ENCODE measurements at places on chromosomes 1 and 21.

DNA sequence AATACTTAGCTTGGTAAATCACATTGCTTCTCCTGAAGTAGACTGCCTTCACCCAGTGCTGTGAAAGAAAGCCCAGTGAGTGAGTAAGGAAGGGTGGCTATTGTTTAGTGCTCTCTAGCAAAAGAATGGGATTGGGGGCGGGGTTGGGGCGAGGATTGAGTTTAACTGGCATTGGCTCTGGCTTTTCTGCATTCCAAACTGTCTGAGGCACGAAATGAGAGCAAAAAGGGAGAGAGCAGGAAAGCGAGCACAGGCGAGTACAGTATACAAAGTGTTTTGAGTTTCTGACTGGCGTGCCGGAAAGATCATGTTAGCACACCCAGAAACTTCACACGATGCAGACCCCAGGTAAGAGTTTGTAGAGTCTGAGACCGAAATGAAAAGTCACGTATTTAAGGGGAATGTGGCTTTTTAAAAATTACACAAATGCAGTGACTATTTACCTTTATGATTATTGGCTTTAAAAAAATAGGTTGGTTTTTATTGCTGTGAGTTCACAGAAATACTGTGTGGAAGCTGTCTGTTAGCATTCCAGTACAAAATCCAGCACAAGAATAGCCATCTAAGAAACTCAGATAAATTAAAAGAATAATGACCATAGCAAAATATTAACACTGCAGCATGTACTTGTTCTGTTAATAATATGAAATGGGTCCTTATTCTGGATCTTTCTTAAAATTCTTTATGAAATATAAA, 155.4 kb downstream of the CLEC20A start:
- DNase-seq = peak; percentile 70

DNA sequence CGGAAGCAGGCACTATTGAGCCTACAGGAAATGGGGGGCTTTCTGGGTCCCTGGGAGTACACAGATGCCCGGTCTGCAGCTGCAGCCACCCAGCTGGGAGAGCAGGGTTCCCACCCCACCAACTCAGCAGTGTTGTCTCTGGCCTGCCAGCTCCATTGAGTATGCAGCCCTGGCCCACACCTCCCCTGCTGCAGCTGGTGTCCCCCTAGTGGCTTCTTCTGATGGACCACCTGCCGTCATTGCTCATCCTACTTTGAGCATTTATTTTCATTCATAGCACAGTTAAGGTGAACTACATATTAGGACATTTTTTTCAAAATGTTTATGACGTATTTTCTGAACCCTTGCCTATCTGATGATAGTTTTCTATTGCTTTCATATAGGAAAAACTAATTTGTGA, 189.8 kb upstream of the LYPLAL1 start:
- no peak for DNase-seq

DNA sequence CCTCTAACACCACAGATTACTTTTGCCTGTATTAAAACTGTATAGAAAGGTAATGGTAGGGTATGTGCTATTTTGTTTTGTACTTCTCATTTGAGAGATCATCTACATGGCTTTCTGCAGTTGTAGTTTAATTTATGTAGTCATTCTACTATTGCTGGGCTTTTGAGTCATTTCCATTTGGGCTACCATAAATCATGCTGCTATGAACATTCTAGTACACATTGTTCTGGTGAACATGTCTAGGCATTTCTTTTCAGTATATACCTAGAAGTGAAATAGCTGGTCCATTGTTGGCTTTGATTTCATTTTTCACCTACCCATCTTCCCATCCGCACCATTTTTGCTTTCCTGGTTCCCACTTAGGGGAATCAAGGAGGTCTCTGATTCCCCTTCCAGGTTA, 18.7 kb downstream of the EDN2 start:
- DNase-seq = no peak

DNA sequence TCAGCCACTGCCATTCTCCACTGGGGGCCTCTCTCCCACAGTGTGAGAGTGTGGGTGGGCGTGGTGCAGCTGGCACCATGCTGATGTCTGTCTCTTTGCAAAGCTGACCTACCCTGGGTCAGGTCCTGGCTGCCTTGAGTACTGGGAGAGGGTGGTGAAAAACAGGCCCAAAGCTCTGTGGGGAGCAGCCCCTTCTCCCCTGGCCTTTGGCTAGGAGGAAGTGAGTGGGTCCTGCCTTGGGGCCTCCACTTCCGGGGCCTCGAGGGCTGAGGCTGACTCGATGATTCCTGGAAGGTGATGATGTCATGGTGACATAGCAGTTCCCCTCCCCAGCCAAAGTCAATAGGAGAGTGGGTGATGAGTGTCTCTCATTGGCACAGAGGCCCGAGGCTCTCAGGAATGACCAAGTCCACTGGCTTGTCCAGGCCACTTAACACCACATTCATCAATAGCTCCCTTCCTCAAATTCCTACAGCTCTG, 53.0 kb downstream of the IER5 start:
- DNase-seq = no peak

GRCh38 chr1:35350872-35351271, 82.4 kb downstream of the ZMYM4 start:
- DNase-seq = no peak

- DNase-seq = no peak
Observed at GRCh38 chr1:12402159-12402673, 172.4 kb downstream of the VPS13D start.

GRCh38 chr1:100219883-100220282, 29.8 kb downstream of the DBT start:
- no peak for DNase-seq

DNA sequence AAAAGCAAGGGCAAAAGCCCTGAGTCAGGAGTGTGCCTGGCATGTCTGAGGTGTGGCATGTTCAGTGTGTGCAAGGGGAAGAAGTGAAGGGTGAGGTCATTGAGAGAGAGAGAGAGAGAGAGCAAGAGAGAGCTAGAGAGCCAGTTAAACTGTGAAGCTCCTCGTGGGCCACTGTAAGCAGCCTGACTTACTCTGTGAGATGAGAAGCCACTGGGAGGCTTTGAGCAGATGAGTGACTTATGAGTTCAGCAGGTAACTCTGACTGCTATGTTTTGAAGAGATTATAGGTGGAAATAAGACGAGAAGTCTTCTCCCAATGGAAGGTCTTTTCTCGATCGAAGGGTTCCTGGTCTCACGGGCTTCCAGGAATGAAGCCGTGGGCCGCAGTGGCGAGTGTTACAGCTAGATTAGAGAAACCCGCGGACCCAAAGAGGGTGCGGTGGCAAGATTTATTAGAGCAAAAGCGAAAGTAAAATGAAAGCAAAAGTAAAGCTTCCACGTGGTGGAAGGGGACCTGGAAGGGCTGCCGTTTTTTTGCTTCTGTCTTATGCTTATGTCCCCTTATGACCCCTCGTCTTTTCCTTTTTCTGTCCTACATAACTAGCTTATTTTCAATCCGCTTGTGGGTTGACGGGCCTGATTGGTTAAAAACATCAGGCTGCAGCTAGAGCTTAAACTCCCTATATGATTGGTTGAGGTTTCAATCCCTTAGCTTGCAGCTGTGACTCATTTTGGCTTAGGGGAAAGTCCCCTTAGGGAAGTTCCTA, 323.1 kb upstream of the FAM78B start:
- DNase-seq = no peak

- DNase-seq = no peak
Observed at GRCh38 chr1:186750257-186750656, 70.0 kb upstream of the PTGS2 start.

- DNase-seq = no peak
Observed at GRCh38 chr1:206913766-206914537, 7.8 kb downstream of the FCMR start.

GRCh38 chr1:234295068-234295467, 78.2 kb upstream of the COA6 start:
- DNase-seq = no peak

DNA sequence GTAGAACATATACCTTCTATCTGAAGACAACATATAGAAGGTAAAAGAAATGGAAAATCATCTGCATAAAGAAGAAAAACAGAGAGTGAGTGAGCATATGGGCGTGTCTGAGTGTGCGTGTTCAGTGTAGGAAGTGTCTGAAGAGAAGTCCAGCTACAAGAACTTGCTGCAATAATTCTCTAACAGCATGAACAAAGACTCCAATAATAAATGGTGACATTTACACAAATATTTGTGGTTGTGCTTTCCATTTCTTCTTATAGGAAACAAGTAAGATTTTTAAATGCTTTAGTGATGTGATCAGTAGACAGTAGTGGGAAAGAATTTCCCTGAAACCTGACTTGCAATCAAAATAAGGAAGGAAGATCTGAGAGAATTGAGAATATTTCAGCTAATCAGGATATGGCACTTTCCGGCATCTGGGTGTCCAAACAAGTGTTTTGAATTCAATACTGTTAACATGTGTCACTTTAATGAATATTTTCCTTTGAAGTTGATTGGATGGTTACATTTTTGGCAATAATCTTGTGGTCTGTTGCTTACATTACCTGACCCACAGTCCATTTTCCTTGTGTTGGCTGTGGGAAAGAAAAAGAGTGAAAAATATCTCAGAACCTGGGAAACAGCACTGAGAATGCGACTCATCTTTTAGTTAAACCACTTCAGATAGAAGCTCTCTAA, 154.0 kb downstream of the TGFB2 start:
- no peak for DNase-seq

DNA sequence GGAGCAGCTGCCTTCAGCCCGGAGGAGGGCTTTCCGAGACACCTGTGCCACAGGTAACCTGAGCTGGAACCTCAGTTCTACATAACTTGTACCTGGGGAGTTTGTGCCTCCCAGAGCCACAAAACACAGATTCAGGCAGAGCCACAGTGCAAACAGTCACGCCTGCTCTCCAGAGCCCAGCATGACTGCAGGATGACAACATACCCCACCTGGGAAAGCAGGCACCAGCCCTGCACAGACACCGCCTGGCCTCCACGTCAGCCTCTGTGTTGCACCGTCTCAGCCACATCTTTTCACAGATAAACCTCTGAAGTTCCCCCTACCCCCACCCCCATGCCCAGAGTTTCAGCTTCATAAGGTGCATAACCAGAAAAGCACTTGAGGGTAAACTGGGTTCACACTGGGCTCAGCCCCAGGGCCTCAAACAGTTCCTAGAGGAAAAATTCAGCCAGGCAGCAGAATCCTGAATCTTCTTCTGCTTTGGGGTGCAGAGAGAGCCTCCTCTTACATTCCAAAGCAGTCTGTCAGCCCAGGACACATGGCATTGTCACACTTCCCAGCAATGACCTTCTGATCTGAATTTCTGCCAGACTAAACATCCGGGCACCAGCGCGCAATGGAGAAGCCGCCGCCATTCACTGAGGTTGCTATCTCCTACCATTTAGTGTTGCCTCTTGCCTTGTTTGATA, 229.5 kb downstream of the TOMM20 start:
- DNase-seq = no peak

DNA sequence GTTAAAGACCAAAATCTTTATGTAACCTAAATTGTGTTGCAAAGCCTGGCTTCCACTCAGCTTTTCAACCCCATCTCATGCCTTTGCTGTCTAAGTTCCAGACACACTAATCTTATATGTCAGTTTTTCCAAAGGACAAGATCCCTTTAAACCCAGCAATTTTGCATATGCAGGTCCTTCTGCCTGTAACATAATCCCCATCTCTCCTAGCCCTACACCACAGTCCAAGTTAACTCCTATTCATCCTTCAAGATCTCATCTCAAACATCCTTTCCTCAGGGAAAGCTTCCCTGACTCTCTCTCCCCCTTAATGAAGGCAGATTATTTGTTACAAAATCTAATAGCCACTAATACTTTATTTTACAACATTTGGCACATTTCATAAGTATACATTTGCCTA, 366.3 kb downstream of the PLPP3 start:
- no peak for DNase-seq

DNA sequence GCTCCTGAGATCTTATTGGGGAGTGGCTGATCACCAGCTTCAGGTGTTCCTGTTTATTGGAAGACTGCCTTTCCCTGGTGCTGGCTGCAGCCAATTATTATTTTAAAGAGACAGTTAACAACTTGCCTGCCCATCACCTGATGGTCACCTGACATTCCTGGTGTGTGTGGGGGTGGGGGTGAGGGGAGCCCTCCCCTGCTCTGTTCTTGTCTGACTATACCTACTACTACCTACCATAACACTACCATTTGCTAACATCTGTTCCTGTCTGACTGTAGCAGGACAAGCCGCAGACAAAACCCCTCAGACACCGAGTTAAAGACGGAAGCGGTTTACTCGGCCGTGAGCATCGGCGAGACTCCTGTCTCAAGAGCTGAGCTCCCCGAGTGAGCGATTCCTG, 54.9 kb upstream of the NBPF3 start:
- no peak for DNase-seq

- DNase-seq = no peak
Observed at GRCh38 chr21:42716074-42716473, 62.7 kb downstream of the PDE9A start.

- DNase-seq = no peak
Observed at GRCh38 chr1:60088620-60089155, 15.1 kb upstream of the C1orf87 start.

DNA sequence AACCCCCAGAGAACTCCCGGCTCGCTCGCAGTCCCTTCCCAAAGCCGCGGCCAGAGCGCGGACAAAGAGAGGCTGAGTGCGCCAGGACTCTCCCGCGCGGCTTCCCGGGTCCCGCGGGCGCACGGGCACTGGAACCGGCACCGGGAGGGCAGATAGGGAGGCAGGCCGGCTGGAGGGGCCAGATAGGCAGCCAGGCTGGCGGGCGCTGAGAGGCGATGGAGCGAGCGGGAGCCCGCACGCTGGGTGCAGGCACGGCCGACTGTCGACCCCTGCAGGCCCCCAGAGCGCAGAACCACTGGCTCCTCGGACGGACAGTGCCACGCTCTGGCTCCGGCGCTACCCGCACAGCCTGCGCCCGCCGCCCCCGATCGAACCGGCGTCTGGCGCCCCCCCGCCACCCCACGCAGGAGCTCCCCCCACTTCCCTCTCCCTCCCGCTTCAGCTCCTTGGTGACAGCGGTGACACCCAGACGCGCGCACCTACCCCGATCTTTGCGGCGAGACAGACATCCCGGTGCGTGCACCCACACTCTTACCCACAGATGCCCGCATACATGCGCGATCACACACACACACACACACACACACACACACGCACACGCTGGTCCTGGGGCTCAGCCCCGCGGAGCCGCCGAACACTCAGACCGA, 534 bp downstream of the SLC6A9 start:
- peak; percentile 86 for DNase-seq
